Activated CD4-positive, CD25-positive, alpha-beta regulatory T cell treated with anti-CD3 and anti-CD28 coated beads, Interleukin-2, amount 50 U/mL, for 16 hours (primary cell): ENCODE measurements at places on chromosomes 7 and 10.

- no peak for DNase-seq
These were observed 24.9 kb upstream of the WDFY4 start for GRCh38 chr10:48659790-48660189.

DNA sequence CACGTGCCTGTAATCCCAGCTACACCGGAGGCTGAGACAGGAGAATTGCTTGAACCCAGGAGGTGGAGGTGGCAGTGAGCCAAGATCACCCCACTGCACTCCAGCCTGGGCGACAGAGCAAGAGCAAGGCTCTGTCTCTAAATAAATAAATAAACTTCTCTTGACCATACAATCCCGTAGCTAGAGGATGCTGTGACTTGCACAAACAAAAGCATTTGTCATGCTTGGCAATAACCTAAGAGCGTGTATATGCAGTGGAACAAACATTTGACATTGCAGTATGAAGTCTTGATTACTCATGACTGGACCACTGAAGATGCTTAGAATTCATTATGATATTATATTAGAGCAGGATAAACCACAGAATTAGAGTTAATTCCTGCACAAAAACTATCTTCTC, 1.4 kb upstream of the C7orf57 start:
- DNase-seq = no peak

DNA sequence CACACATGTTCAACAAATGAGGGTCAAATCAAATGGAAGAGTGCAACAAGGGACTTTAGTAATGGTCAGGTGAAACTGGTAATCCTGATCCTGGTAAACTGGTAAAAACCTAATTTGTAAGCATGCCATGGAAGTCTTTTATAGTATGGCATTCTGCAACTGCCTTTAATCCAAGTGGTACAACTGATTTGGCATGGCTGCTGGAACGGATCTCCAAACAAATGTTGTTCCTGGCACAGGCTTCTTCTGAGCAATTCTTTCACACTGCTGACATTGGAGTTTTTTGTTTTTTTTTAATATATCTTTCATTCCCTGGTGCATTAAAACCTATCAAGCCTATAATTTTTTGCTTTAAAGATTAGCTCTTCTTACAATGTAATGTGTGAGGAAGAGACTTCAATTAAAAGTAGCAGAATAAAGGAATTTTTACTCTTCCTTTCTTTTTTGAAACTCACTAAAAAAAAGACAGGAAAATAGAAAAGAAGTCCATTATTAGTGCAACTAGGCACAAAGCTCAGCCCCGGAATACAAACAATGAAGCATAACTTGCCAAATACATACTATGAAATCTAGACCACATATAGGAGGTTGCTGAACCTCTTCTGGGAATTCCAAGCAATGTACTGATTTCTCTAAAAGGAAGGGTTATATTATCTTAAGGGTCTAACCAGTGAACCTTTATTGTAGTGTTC, 79.3 kb upstream of the OIT3 start:
- DNase-seq = no peak

DNA sequence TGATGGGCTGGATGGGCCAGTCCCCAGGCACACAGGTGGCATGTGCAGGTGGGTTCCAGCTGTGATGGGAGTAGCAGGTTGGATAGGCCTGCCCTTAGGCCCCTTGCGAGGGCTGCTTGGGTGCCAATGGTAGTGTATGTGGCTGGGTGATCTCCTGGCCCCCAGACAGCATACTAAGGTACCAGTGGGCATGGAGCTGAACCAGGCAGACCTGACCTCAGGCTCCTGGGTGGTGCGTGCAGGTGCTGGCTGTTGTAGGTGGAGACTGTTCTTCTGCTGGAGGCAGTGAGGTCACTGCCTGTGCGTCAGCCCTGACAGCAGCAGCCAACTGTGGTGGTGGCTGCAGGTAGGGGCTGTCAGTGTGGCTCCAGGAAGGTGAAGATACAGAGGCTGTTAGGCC, 384.7 kb downstream of the ANKRD7 start:
- DNase-seq = no peak

DNA sequence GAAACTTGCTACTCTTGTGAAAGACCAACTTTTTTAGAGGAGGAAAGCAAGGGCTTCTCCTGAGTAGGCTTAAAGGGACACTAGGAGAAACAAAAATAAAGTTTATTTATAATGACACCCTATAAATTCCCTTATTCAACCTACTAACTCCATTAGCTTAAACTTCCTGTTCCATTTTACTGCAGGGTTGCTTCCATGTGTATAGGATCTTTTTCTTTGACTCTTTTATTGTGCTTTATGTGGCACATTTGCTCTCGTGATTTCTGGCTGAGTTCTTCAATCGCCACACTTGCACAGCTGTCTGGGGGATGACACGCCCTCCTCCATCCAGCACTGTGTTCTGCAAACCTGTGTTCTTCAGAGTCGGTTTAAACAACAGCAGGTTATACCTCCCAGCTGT, 225.7 kb upstream of the NPVF start:
- DNase-seq = no peak

GRCh38 chr10:126646110-126646509, 24.4 kb downstream of the C10orf90 start:
- no peak for DNase-seq

GRCh38 chr10:109957092-109957797, 33.9 kb upstream of the XPNPEP1 start:
- DNase-seq = no peak

GRCh38 chr7:17617380-17617779, 318.9 kb downstream of the AHR start:
- no peak for DNase-seq

GRCh38 chr7:27134392-27134791, 3.8 kb upstream of the HOXA4 start:
- no peak for DNase-seq

DNA sequence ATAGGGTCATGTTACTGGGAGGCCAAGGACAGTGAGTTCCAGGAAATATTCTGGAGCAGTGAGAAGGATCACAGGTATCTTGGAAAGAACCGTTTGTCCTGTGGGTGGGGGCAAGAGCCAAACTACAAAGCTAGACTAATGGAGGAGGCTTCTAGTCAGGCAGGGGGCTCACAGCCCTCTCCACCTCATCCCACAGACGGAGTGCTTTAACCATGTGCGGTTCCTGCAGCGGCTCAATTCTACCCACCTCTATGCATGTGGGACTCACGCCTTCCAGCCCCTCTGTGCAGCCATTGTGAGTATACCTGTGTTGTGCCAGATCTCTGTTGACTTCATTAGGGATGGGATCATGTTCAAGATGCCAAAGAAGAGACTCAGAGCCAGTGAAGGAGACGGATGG, 8.1 kb downstream of the SEMA4G start:
- no peak for DNase-seq

GRCh38 chr10:73576890-73577591, 14.1 kb downstream of the USP54 start:
- no peak for DNase-seq

GRCh38 chr7:42883950-42884349, 27.9 kb downstream of the C7orf25 start:
- no peak for DNase-seq

- no peak for DNase-seq
These were observed 10.5 kb upstream of the GIMAP8 start for GRCh38 chr7:150439967-150440366.

- no peak for DNase-seq
These were observed 44.7 kb upstream of the ZNF800 start for GRCh38 chr7:127437241-127437640.

- no peak for DNase-seq
These were observed 482.6 kb downstream of the DNAJB6 start for GRCh38 chr7:157819455-157819807.

DNA sequence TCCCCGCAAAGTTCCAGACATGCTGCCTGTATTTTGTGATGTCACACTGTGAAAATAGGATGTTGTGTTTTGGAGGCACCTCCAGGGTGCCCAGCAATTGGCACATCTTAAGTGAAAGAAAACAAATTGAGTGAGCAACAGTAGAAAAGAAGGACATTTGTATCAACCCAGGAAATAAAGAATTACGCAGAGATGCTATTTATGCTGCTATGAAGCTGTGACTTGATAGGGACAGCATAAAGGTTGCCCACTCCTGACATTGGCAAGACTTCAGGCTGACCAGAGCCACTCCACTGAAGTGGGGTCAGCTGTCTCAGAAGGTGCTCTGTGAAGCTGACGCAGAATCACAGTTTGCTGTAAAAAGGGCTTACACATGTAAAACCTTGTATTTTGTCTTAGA, 729.9 kb upstream of the GALNT17 start:
- no peak for DNase-seq
